ENCODE measurements at places on chromosomes 2 and 18. TPM values are rescaled to one million over a fixed set of nuclear protein-coding genes. Genes with fewer than 3 reads are reported as not detected.
A peak's percentile ranks its signal among the peaks of the same experiment; 100 is the strongest.

- no peak for DNase-seq
These were observed 449.9 kb downstream of the LRATD1 start for GRCh38 chr2:15082105-15083058.

Gene ATP5F1A
- 287 TPM for total RNA-seq

DNA sequence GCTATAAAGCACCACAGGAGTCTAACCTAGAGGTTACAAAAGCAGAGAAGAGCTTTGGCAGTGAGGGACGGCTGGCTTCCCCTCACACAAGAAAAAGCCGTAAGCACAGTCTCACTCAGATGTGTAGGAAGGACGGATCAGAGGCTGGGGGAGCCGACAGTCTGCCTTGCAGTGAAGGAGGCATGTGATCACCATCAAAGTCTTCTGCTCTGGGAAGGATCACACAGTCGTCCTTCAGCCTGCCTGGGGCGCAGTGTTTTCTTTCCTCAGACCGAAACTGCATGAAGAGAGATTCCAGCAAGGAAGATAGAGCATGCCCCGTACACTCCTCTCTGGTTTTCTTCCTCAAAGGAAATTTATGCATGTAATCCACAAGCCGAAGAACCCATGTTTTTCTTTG is 24.1 kb downstream of the GATA6 start:
- DNase-seq: peak; percentile 60

DNA sequence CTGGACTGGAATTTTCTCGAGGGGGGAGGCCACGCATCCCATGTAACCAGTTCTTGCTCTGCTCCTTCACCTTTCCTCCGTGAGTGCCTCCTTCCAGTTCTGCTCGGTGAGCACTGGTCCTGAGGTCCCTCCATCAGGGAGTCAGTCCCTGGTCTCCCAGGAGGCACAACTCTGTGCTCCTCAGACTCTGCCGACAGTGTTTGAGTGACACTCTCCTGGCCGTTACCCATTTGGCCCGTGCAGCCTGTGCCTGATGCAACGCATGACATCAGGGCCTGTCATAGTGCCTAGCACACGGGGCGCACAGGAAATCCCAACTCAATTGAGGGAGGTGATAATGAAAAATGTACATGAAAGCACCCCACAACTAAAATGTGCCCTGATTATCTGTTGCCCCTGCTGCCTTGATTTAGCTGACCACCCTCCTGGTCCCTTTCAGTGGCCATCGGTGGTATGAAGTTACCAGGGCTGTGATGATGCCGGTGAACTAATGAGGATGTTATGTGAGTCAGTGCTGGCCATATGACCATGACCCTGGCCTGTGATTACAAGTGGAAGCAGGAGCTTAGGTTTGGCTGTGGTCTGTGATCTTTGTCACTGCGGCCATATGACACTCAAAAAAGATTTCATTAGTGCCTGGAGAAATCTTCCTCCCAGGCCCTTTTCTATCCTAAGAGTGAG is 144.6 kb downstream of the TDRD15 start:
- DNase-seq: no peak

DNA sequence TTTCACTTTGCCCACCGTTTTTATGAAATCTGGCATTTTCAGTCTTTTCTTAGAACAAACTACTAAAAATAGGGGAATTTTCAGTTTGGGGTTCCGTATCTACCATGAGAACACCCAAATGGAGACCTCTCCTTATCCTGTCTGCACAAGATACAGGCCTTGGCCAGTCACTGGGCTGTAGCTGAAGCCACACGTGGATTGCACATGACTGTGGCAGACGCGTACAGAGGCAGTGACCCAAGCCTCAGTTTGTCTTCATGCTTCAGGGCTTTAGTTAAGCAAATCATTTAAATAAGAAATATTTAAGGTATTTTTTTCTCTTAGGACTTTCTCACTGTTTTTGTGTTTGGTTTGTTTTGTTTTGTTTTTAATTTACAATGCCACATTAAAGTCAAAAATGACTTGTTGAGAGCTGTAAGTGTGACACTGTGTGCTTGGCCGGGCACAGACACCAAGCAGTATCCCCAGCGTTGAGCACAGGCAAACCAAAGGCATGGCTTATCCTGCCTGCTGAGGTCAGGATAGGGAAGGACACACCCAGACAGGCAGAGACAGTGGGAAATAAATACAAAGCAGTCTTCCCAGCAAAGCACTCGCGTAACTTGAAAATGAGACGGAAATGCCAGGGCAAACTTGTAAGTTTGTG is 53.3 kb downstream of the TRAPPC12 start:
- no peak for DNase-seq

DNA sequence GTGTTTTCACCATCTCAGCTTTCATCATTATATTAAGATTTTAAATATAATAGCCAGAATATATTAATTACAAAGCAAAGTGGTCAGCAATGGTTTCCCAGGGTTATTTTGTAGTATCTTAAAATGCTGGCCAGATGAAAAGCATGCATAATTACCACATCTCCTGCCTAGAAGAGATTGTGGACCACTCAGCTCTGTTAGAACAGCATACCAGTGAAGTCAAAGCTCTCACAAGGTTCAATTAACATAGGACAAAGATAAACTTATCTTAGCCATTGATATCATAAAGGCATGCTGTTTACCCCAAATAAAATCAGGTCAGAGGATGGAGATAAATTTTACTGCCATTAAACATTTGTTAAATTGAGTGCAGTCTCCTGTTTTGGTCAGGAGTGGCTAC is 19.3 kb upstream of the PDE1A start:
- DNase-seq: no peak

- DNase-seq: peak; percentile 36
These were observed 1.2 kb upstream of the RAB12 start for GRCh38 chr18:8607776-8608742.

GRCh38 chr2:45406621-45407020 is 204.4 kb downstream of the SRBD1 start:
- DNase-seq: no peak

GRCh38 chr18:50638884-50639420 is 79.1 kb downstream of the MAPK4 start:
- no peak for DNase-seq

DNA sequence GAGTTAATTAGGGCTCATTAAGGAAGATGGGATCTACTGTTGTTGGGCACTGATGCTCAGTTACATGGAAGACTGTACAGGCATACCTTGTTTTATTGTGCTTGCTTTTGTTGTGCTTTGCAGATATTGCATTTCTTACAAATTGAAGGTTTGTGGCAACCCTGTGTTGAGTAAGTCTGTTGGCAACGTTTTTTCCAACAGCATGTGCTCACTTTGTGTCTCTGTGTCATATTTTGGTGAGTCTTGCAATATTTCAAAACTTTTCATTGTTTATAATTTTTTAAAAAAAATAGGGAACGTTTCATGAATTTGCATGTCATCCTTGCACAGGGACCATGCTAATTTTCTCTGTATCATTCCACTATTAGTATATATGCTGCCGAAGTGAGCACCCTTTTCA is 15.6 kb downstream of the PHLPP1 start:
- DNase-seq: no peak

GRCh38 chr2:84901593-84902120 is 3.8 kb upstream of the TMSB10 start:
- DNase-seq: no peak

DNA sequence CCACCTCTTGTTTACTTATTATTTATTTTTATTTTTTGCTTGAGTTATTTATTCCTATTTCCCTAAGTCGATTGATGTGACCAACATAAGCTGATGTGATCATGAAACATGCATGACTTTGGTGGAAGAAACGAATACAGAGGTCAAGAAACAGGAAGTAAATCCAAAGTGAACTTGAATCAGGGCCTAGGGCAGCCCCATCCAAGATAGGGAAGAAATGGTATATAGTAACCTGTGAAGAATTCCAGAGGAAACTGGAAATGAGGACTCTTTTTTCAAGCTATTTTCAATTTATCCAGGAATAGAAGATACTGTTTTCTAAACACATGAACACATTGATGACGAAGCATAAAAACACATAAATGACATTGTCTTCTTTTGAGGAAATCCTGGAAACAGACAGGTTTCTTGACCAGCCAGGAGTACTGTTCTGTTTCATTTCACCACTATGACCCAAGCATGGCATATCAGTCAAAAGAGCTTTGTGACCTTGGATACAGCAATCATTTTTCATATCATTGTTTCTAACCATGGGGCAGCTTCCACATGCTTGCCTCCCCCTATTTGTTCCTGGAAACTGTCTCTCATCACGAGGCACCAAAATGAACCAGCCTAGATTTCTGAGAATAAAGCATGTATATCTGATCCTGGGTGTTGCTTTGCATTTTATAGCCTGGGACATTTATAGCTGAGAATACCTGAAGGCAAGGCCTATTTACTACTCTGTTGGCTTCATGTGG is 9.1 kb upstream of the LCLAT1 start:
- DNase-seq: no peak

- DNase-seq: no peak
These were observed 25.9 kb downstream of the COL6A3 start for GRCh38 chr2:237388036-237388435.

All from ovary (tissue), 10 donors.